ENCODE measurements at places on chromosomes 6 and 20.

GRCh38 chr6:88458662-88459061, 292.5 kb upstream of the CNR1 start:
- H3K27me3 ChIP-seq: peaks cover 10% of the 10 kb centered on the region
- H3K4me1 ChIP-seq: no peaks in the 10 kb centered on the region
- no peaks in the 10 kb centered on the region for H3K36me3 ChIP-seq

DNA sequence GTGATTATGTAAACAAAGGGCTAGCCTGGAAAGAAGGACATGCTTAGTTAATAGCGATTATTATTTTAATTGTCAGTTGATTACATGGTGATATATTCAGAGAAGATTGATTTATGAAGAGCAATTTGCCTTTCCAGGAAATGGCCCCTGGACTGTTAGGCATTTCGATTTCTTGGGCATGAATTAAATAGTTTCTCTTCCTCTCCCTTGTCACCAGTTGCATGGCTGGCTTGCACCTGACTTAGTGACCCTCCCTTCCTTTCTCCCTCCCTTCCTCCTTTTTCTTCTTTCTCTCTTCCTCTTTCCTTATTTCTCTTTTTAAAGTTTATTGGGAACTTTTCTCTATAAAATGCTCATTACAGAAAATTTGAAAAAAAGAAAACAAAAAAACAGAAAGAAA, 235.4 kb downstream of the CDC5L start:
- H3K27me3 ChIP-seq: no peaks in the 10 kb centered on the region
- no peak overlapping the region for H3K4me3 ChIP-seq
- H3K27ac ChIP-seq: no peak overlapping the region
- no peaks in the 10 kb centered on the region for H3K36me3 ChIP-seq
- H3K4me1 ChIP-seq: peaks cover 15% of the 10 kb centered on the region

DNA sequence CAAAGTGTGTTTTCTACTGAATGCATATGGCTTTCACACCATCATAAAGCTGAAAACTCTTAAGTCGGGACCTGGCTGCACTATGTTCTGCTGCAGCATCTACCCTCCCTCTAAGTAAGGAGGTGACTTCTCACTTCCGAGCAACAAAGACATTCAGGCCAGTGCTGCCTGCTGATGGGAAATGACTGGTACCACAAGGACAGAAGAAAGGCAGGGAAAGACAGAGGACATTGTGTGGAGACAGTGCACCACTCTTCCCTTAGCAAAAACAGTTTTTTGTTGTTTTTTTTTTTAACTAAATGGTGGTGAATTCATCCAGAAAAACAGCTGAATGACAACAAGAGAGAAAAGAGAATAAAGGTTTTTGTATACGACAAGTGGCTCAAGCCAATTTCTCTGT, 81.5 kb downstream of the MAP7 start:
- H3K36me3 ChIP-seq: no peaks in the 10 kb centered on the region
- peaks cover 28% of the 10 kb centered on the region for H3K27me3 ChIP-seq
- H3K4me1 ChIP-seq: peaks cover 12% of the 10 kb centered on the region
- H3K27ac ChIP-seq: no peak overlapping the region
- no peak for DNase-seq

GRCh38 chr6:134740473-134741199, 209.3 kb downstream of the ALDH8A1 start:
- no peak overlapping the region for H3K27ac ChIP-seq
- no peaks in the 10 kb centered on the region for H3K36me3 ChIP-seq
- H3K4me1 ChIP-seq: no peaks in the 10 kb centered on the region

DNA sequence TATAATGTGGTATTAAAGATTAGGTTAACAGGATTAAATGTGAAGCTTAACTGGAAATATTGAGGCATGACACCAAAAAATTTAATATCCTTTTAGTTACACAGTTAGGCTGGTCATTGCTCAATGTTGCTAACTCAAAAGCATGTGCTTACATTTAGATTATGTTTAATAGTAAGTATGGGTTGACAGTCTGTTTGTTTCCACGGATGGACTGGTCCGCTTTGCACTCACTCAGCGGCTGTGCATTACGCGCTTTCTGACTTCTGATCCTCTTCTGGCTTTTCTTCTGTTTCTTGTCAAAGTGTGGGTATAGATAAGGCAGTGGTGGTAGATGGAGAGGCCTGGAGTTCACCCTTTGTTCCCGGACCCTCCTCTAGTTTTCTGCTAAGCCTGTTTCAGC, 174.9 kb downstream of the RIMS1 start:
- H3K27me3 ChIP-seq: no peaks in the 10 kb centered on the region
- no peak for DNase-seq
- no peak overlapping the region for H3K27ac ChIP-seq
- H3K4me1 ChIP-seq: no peaks in the 10 kb centered on the region

GRCh38 chr6:16432075-16433032, 194.0 kb downstream of the GMPR start:
- peaks cover 66% of the 10 kb centered on the region for H3K36me3 ChIP-seq
- peaks cover 69% of the 10 kb centered on the region for H3K4me1 ChIP-seq
- H3K27ac ChIP-seq: peak overlapping the region; percentile 27
- H3K27me3 ChIP-seq: no peaks in the 10 kb centered on the region
- no peak overlapping the region for H3K4me3 ChIP-seq
- no peak for DNase-seq
